NCI-H460 (cell line): ENCODE measurements at places on chromosomes 7 and 10. TPM values are rescaled to one million over a fixed set of nuclear protein-coding genes. Genes with fewer than 3 reads are reported as not detected.

DNA sequence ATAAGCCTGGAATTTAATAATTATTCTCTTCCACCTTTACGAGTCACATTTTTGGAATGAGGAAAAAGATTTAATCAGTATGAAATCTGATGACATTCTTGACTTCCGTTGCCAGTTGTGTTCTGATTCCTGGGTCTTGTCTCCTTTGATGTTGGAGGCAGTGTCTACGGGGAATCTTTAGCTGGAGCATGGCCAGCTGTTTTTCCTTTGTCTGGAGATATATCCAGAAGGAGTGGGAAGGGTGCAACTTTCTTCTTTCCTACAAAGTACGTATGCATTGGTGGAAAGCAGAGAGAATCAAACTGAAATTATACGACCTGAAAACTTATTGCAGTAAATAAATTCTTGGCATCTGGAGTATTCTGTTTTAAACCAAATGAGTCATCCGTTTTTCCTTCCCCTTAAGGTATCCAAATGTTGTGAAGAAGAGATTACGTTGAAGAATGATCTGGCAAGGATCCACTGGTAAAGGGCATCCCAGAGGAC lies 6.9 kb upstream of the GNG11 start:
- peak; percentile 67 for DNase-seq

DNA sequence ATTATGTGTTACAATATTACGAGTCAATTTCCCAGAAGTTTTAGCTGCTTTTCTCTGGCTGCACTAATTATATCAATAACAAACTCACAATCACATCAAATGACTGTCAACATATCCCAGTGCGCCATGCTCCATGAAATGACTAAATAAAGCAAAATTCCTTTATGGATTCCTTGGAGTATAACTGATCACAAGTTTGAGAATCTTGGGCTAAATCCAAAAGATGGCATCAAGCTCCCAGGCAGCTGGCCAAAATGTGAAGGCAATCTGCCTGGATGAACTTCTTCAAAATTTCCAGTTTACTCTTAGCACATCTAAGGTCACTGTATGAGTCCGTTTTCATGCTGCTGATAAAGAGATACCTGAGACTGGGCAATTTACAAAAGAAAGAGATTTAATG lies 210.8 kb downstream of the CCSER2 start:
- no peak for DNase-seq

DNA sequence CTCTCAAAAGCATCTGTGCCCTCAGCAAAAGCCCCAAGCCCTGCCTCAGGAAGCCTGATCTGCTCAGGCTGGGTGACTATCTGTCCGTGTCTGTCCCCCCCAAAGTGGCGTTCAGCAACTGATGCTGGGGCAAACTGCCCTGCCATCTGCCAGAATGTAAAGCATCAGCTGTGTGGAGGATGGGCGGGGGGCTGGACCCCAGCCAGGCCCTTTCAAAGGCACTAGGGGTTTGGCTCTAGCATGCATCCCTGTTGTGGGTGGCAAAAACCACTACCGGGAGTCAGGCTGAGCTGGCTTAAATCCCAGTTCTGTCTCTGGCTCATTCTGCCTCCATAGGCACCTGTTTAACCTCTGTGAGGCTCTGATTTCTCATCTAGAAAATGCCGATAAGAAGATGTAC lies 35.5 kb downstream of the GPRIN2 start:
- no peak for DNase-seq

- no peak for DNase-seq
These were observed 13.1 kb upstream of the FAM20C start for GRCh38 chr7:179209-179681.

GRCh38 chr10:60282771-60283353 lies 106.8 kb downstream of the ANK3 start:
- peak; percentile 75 for DNase-seq

GRCh38 chr7:141990011-141990725 lies 5.5 kb upstream of the MGAM start:
- no peak for DNase-seq

DNA sequence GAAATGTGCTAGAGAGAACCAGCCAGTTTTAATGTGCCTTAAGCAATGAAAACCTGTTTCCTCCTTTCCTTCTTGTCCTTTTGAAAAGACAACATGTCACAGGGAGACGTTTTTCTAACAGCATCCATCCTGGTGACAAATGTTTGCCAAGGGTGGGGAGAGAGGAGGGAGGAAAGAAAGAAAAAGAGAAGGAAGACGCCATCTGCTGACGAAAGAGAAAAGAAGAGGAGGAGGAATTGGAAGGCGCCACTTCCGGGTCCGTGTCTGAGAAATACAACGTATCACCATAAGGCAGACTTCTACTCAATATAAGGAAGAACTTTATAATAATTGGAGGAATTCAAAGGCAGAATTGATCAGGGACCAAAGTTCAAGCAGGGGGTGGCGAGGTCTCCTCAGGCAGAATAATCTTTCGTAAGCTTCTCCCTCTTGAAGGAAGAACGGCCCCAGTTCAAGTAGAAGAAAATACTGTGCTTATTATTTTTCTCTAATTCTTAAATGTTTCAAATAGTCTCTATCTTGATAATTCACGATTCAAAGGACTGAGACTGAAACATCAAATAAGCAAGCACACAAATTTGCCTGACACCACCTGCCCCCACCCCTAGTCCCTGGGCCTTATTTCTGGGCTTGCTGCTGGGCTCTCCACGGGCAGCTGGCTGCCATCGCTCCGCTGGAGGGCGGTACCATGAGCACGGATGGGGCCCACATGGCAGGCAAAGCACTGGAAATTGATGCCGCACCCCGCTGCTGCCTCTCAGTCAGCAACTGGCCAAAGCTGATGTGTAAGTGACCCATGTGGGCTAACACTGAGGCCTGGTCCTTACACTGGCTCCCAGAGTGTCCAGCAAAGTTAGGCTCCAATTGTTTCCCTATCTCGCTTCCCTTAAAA lies 273.7 kb upstream of the KLF14 start:
- DNase-seq: peak; percentile 94

GRCh38 chr10:124904796-124905195 lies 37.1 kb upstream of the ZRANB1 start:
- DNase-seq: no peak

- DNase-seq: no peak
These were observed 306.2 kb downstream of the IPMK start for GRCh38 chr10:57961487-57961886.

- DNase-seq: no peak
These were observed 234.5 kb upstream of the MEOX2 start for GRCh38 chr7:15920953-15921352.

- no peak for DNase-seq
These were observed 36.8 kb downstream of the RGS10 start for GRCh38 chr10:119505588-119506315.

DNA sequence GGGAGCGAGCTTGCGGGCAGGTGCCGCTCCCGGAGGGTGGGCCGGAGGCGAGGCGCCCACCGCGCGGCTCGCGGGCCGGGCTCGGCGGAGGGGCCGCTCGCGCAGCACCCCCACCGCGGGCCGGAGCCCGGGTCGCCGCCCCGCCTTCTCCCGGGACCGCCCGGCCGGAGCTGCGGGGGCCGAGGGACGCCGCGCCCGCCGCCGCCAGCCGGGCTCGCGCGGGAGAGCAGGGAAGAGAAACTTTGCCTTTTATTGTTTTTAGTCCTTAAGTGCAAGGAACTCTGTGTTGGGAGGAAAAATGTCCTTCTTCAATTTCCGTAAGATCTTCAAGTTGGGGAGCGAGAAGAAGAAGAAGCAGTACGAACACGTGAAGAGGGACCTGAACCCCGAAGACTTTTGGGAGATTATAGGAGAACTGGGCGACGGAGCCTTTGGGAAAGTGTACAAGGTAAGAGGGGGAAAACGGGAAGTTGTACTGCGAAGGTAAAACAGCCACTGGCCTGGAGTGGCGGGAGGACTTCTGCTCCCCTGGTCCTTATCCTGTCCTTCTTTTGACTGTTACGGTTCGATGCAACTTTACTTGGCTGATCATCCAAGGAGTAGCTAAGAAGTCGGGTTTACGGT lies 620 bp downstream of the SLK start:
- DNase-seq: no peak

GRCh38 chr7:45026984-45027773 lies 27.2 kb downstream of the CCM2 start:
- DNase-seq: no peak

DNA sequence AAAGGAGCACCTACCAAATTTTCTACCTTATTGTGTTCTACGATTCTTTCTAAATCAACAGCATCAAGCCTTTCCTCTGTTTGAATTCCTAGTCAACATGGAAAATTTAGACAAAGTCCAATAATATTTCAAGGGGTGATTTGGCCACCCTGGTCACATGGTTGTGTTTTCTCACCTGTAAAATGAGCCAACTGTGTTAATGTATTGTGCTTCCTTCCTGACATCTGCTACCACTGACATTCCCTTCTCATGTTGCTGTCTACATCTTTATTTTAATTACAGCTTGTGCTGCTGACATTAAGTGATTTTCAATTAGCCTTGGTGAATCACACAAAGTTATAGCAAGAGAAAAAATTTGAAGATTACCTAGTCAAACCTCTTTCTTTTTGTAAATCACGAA lies 83.0 kb upstream of the NPSR1 start:
- DNase-seq: no peak

DNA sequence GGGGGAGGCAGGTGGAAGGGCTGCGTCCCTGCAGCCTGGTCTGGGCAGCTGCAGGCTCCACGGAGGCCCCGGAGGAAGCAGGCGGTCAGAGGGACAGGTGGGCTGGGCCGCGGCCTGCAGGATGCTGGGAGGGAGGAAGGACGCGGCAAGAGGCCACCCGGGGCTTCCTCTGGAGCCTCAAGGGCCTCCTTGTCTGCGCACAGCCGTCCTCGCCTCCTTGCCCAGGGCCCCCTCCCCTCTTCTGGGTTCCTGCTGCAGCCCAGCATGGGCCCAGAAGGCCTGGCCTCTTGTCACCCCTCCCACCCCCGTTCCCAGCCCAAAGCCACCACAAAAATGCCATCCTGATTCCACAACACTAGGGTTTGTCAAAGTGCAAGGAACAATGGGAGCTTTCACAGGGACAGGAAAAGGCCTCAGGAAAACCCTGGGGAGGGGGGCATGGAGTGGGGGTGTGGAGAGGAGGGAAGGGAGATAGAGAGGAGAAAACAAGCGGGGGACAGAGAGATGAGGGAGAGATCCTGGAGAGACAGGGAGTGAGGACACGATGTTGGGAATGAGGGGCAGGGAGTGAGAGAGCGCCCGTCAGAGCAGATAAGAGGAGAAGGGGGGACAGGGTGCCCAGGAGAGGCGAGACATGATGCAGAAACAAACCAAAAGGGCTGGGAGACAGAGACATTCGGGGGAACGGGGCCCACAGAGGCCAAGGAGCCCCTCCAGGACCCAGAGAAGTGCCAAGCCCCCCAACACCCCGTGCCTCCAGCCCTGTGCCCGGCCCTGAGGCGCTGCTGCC lies 41.8 kb downstream of the ZCCHC24 start:
- no peak for DNase-seq

- DNase-seq: no peak
These were observed 72.5 kb upstream of the IGFBP3 start for GRCh38 chr7:45993621-45994020.

DNA sequence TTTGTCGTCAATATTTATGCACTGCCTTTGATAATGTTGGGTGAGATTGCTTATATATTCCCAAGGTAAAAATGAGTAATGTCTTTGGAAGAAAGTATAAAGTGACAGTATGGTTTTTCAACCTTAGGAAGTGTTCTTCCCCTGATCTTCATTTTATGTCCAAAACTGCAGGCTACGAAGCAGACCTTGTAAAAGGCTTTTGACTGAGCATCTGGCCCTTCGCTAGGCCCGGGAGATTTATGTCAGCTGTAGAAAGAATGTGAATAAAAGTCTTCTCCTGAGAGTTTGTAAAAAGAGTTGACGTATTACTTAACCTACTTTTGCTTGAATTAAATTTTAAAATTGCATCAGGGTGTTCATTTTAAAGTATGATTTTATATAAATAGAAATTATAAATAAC lies 116.8 kb downstream of the CPED1 start:
- DNase-seq: no peak

GRCh38 chr7:1768832-1769231 lies 98.8 kb downstream of the ELFN1 start:
- DNase-seq: no peak

DNA sequence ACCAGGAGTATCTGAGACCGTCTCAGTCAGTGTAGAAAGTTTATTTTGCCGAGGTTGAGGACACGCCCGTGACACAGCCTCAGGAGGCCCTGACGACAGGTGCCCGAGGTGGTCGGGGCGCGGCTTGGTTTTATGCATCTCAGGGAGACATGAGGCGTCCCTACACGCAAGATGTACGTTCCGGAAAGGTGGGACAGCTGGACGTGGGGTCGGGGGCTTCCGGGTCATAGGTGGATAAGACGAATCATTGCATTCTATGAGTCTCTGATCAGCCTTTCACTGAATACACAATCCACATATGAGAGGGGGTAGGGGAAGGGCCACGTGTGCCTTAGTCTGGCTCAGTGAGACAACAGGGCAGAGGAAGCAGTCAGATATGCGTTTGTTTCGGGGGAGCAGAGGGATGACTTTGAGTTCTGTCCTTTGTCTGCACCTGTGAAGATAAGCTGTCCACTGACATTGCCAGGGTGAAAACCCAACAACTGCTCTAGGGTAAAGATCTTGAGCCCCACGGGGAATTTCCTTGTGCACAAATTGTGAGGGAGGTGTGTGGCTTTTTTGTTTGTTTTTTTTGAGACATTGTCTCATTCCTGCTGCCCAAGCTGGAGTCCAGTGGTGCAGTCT lies 66.2 kb downstream of the DNAJB6 start:
- no peak for DNase-seq

DNA sequence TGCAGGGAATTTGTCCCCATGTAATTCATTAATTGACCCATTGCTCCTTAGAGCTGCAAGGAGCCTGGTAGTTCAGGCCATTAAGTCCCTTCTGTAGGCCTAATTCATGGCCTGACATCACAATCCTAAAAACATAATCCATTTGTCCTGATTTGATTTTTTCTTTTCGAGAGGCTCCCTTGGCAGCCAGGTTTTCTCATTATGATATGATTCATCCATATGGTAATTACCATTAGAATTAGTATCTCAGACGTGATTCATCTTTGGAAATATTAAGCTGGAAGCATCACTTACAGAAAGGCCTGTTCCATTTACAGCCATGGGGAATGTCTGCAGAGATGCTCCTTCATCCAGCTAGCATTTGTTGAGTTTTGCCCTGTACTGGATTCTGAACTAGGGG lies 128.5 kb downstream of the PLCE1 start:
- no peak for DNase-seq

The SSC4D gene
- total RNA-seq: 0.37 and 0.75 TPM in 2 replicates

The TWIST1 gene
- not detected in 2 replicates for total RNA-seq

The FAM24B gene
- 34.9 and 36.3 TPM in 2 replicates for total RNA-seq

The PLAU gene
- total RNA-seq: 9.5 and 10.3 TPM in 2 replicates
